ENCODE measurements at places on chromosomes 16 and 17.

- DNase-seq = peak; percentile 15
Observed at GRCh38 chr17:17868641-17869522, 32.1 kb upstream of the SREBF1 start.

DNA sequence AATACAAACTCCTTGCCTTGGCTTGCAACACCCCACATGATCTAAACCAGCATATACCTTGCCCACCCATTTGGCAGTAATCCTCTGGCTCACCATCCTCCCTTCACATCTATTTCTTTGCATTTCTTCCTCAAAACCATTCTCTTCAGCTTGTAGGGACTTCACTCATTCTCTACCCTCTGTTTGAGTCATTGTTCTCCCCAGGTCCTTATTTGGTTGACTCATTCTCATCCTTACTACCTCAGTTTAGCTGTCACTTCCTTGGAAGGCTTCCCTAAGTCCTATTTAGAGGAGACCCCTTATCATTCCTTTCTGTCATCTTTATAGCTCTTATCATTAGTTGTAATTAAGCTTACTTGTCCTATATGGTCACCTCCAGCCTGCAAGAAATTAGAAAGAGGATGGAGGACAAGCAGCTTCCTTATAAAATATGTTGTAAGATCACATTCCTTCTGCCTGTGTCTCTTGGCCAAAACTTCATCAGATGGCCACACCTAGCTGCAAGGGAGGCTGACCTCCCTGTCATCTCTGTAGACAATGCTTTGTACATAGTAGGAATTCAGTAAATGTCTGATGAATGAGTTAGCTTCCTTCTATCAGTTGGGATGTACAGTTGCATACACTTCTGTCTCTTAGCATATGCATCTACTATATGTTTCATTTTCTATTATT is 1.7 kb downstream of the TTC19 start:
- DNase-seq = no peak

GRCh38 chr17:65457183-65457582 is 104.3 kb downstream of the AXIN2 start:
- no peak for DNase-seq

DNA sequence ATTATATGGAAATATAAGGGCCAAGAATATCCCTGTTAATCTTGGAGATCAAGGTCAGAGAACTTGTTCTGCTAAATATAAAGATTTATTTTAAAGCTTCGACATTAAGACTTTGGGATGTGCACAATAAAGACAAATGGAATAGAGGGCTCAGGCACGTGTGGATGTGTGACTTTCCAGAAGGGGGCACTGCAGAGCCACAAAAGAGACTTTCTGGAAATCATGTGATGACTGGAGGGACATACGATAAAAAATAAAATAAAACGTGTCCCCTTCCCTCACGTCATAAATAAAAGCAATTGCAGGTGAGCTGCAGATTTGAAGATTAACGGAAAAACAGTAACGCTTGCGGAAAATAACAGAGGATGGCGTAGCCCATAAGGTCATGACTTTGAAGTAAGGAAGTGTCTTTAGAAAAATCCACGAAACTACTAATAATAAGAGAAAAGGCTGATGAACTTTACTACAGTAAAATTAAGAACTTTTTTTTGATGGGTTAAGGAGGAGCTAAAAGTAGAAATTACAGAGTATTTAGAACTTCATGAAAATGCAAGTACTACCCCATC is 9.4 kb upstream of the ENGASE start:
- no peak for DNase-seq

DNA sequence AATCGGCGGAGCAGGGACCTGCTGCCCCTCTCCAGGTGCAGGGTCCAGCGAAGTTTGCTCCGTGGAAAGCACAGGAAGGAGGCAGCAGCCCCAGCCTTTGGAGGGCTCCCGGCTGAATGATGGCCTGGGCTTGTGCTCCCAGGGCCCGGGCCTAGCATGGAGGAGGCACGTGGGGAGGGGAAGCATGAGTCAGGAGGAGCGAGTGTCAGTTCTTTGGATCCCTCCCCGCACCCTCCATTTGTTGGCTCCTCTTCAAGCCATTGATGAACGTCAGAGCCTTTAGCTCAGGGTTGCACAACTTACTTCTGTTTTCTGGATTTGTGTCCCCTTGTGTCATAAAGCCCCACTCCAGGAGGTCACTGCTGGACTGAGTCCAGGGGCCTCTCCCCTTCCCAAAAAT is 25.8 kb downstream of the TTYH2 start:
- no peak for DNase-seq

DNA sequence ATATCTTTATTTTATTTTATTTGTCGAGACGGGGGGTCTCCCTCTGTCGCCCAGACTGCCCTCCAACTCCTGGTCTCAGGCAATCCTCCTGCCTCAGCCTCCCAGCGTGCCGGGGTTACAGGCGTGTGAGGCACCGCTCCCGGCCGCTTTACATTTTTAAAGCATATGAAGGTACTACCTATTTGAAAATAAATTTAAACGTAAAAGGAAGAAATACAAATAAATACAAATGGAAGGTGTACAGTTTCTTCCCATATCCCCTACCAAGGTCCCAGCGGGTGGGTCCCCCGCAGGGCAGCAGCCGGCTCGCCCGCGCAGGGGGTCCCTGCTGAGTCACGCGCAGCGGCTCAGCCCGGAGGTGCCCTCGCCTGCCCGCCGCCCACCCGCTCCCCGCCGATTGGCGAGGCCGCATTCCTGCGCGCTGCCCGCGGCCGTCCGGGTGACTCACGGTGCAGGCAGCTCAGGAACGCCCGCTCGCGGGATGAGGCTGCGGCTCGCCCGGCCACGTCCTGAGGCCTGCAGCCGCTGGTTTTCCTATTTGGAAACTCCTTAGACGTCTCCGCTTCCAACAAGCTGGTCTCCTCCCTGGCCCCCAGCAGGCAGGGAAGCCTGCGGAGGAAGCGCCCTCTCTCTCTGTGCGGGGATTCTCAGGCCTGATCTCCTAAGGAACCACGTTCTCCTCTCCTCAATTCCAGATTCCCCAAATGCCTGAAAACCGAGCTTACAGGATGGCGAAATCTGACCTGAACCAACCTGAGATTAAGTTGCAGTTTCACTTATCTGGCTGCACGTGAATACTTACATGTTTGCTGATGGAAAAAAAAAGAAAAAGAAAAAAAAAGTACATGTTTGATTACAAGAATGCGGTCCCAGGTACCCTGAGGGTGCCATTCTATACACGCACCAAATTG is 54.8 kb upstream of the MAP3K14 start:
- DNase-seq = peak; percentile 98

DNA sequence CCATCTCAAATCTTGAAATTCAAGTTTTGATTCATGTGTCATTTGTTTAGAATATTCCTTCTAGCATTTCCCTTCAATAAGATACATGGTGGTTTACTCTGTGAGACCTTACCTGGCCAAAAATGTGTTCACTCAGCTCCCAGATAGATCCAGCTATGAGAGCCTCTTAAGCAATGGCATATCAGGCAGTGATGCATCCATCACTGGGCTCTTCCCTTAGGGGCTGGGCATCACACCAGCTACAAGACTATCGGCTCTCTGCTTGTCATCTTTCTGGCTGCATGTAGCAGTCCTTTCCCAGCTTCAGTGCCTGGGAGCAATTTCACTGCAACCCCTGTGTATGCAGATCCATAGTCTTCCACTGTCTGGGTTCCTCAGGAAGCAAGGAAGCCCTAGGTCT is 40.6 kb downstream of the GOSR1 start:
- no peak for DNase-seq

- no peak for DNase-seq
Observed at GRCh38 chr17:62921817-62922216, 44.2 kb upstream of the TANC2 start.

GRCh38 chr17:192666-193425 is 11.4 kb upstream of the DOC2B start:
- no peak for DNase-seq

DNA sequence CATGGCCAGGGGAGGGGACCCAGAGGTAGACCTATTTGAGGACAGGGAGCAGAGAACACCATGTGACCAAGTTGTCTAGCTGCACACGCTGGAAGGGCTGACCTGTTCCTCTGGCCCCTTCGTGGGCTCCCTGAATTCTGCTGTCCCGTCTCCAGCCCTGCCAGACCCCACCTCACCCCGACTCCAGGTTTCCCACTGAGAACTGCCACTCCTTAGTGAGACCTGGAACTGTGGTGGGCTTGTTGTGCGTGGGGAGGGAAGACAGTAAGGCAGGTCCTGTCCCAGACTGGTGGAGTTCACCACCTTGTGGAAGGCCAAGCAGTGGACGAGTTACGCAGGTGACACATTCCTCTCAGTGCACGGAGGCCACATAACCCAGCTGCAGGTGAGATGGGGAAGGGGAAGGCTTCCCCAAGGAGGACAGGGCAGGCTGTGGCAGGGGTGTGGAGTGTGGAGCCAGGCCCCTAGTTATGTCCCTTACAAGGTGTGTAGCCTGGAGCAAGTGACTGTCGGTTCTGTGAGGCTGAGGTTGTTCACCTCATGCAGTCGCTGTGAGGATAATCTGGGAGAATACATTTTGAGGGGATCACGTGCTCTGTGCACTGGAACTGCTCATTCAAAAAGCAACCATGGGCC is 54.7 kb downstream of the USP22 start:
- DNase-seq = no peak

DNA sequence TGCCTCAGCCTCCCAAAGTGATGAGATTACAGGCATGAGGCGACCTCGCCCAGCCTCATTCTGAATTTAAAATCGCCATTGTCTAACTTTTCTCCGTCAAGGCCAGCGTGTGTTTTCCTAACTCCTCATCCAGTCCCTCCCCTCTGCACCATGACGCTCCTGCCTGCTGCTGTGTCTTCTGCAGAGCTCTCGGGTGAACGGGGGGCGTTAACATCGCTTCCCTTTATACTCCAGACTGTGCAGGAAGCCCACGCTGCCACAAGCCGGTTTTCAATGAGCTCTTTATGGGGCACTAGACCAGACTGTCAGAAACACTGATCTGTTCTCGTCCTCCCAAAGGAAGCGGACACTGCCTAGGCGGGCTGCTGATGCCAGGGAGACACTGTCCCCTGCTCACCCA is 13.2 kb downstream of the AANAT start:
- no peak for DNase-seq

GRCh38 chr17:55067697-55068439 is 99.3 kb downstream of the STXBP4 start:
- DNase-seq = no peak

GRCh38 chr16:28040039-28040438 is 23.5 kb downstream of the GSG1L start:
- DNase-seq = no peak

DNA sequence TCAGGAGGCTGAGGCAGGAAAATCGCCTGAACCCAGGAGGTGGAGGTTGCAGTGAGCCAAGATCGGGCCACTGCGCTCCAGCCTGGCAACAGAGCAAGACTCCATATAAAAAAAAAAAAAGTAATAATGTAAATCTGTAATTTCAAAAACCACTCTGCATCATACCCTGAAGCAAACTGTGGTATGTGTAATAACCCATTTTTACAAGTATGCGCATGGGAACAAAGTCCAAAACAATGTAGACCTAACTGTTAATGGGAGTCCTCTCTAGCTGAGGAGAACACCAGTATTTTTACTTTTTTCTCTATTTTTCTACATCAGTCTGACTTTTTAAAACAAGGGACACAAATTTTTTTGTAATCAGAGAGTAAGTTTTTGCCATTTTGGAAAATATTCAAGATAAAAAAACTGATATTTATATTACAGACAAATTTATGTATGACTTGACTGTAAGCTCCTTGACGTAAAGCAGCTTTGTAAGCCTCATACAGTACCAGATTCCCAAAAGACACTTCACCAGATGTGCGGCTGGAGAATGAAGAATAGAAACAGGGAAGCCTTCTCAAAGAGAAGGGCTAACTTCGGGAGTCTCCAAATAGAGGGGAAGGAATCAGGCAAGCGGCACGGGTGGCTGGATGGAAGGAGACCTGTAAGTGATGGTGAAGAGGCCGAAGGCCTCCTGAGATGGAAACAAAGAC is 25.7 kb downstream of the CMTM4 start:
- DNase-seq = no peak

Measured in astrocyte of the spinal cord (primary cell).